Activated effector memory CD4-positive, alpha-beta T cell treated with anti-CD3 and anti-CD28 coated beads, Interleukin-2, amount 50 U/mL, for 16 hours (primary cell): ENCODE measurements at places on chromosomes 3 and 15.

GRCh38 chr3:9957214-9957613 is 5.0 kb upstream of the PRRT3 start:
- no peak for DNase-seq

GRCh38 chr3:174620855-174621472 is 238.2 kb upstream of the NAALADL2 start:
- DNase-seq = no peak

GRCh38 chr3:11247362-11247761 is 24.8 kb upstream of the ATG7 start:
- no peak for DNase-seq

DNA sequence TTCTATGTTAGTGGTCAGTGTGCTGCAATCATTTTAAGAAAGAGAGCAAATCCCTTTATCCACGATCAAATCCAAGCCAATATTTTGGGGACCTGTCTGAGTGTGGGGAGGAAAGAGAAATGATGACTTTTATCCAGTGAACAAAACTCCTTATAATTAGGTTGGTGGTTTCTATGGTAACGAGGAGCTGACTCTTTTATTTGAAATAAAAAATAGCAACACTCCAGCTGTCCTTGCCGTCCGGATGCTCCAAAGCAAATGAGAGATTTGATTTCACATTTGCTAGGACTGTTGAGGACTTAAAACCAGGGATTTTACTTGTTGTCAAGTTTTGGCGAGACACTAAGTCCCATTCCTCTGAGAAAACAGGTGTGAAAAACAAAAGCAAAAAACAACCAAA is 154.0 kb upstream of the PRICKLE2 start:
- DNase-seq = no peak

DNA sequence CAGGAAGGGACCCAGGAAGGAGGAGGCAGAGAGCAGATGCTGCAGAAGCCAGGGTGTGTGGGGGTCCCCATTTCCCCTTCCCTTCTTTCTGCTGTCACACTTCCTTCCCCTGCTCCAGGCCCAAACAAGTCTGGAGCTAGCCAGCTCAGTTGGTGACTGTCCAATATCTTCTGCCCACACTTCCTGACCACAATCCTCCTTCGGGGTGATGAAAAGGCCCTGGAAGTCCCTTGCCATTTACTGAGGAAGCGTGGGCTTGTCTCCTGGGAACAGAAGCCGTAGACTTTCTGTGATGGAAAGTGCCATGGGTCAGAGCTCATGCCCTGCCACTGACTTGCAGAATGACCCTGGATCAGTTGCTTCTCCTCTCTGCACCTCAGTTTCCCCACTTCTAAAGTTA is 39.0 kb downstream of the ANAPC13 start:
- DNase-seq = no peak

GRCh38 chr15:31222773-31223341 is 103.8 kb upstream of the KLF13 start:
- peak; percentile 48 for DNase-seq

- DNase-seq = no peak
These were observed 19.1 kb upstream of the XIRP1 start for GRCh38 chr3:39211332-39212130.

DNA sequence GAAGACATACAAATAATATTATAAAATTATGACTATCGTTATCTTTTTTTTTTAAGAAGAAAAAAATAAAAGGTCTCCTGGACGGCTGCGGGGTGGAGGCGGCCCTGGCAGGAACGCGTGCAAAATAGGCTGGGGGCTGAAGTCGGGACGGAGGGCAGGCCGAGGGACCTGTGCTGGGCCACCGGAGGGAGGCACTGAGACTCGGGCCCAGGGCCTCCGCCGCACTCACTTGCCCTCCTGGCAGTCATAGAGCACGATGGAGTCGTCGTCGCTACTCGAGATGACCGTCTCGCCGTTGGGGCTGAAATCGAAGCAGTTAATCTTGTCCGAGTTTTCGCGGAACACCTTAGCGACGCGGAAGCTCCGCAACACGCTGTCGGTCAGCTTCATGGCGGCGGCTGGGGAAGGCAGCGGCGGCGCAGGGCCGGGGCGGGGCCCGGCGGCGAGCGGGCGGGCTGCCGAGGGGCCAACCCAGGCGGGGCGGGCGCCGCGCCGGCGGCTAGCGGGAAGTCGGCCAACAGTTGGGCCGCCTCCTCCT is 408 bp downstream of the WDR82 start:
- peak; percentile 90 for DNase-seq

DNA sequence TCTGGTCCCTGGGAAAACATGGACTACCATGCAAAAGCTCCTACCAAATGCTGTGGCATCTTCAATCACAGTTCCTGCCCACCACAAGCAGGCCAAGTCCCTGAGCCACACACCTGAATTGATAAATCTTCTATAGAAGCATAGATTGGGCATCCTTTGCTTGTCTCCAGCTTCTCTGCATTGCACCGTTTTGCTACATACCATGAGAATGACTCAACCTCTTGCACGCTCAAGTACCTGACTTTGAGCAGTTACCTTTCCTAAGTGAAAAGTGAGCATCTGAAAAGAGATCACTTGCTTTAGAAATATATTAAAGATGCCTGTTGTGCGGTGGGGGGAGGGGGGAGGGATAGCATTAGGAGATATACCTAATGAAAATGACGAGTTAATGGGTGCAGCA is 31.3 kb downstream of the GATM start:
- no peak for DNase-seq

DNA sequence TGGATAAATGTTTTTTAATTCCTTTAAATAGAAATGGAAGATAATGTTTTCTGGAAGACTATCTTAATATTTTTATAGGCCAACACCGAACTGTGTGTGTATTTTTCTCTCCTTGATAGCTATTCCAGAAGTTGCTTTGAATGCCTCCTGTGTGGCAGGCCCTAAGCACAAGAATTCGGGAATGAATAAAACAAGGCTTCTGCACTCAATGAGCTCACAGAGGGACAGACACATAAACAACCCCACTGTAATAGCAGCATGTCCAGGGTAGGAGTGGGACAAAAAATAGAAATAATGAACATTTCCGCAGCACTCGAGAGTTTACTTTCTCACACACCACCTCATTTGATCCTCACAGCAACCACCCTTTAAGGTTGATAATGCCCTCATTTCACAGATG is 18.0 kb downstream of the SRGAP3 start:
- DNase-seq = no peak

GRCh38 chr15:63587527-63587926 is 9.7 kb upstream of the FBXL22 start:
- DNase-seq = no peak

DNA sequence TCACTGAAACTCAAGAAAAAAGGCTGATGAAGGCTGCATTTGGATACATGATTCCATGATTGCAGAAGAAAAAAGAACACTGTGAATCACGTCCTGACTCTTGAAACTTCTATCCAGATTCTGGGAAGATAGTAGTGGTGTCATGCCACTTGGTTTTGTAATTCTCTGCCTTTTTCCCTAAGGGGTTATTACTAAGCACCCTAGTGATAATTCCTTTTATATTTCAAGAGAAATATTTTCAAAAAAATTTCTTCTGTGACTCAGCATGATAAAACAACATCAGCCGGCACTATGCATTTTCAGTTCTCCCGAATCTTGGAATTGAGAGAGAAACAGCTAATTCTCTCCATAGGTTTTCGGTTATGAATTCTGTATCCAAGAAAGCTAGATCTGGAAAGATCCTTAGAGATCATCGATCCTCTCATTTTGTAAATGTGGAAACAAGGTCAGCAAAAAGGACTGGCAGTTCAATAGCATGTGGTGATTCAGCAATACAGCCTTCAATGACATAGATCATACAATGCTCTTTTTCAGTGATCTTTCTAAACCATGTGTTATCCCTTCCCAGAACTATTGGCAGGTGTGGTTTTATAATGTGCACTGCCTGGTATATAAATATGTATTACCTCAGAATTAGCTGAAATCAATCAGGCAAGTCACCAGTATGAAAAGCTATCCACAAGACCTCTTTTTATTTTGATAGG is 42.6 kb upstream of the TP63 start:
- DNase-seq = no peak

- DNase-seq = peak; percentile 95
These were observed 5.3 kb upstream of the TRA2B start for GRCh38 chr3:185942907-185943759.

DNA sequence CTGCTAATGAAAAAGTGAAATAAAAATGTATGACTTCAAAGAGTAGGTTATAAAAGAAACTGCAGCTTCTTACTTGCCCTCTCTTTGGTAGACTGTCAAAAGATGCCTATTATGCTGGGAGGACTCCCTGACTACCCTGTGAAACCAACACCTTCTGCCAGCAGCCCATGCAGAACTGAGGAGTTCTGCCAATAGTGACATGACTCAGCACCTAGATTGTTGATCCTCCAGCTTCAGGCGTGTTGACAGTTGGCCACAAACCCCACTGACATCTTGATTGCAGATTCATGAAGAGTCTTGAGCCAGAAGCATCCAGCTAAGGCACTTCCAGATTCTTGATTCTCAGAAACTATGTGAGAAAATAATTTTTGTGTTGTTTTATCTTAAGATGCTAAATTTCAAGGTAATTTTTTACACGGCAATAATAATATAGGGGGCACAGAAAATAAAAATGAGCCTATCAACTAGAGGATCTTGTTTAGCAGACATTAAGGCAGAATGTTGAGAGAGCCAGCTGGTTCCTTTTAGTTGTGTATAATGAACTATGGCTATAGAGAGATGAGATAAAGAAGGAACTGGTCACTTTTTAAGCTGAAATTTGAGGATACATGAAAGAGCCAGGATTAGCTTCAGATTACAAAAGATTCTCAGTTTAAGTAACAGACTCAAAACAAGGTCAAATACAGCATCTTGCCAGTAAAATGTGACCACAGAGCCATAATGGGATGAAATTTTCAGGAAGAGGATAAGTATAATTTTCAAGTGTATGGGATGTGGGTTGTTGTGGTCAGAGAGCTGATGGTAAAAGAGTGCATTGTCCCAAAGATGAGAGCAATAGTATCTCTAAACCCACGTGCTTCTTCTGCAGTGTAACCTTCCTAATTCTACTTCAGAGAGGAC is 588.7 kb upstream of the CBLB start:
- DNase-seq = no peak

- DNase-seq = no peak
These were observed 51.4 kb downstream of the SLC30A4 start for GRCh38 chr15:45471151-45471550.

DNA sequence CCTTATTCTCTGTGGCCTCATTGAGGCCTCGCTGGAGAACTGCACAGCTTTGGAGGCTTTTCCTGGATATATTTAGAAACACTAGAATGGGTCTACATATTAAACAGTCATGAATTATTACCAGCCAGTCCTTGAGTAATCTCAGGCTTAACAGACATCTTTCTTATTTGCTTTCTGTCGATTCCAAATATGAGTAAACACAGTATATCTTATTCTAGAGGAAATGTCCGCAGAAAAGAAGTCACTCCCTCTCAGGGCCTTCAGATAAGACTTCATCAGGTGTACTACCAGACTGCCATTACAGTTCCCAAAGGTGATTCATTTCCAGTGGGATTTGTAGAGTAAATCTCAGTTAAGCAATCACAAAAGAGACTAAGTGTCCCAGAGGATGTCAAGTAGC is 310.7 kb downstream of the RBMS3 start:
- DNase-seq = no peak

GRCh38 chr3:27723001-27723445 is 900 bp upstream of the EOMES start:
- no peak for DNase-seq

DNA sequence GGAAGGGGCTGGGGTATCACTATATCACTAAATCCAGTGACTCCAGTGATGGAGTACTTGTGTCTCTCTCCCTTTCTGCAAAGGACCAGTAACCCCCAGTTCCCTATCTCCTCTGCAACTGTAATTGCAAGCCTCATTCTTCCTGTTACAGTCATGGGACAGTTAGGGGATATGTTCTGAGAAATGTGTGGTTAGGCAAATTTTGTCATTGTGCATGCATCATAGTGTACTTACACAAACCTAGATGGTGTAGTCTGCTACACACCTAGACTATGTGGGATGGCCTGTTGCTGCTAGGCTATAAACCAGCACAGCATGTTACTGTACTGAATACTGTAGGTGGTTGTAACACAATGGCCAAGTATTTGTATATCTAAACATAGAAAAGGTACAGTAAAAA is 2.2 kb downstream of the VPS8 start:
- no peak for DNase-seq

- DNase-seq = no peak
These were observed 1.5 kb upstream of the GRIP2 start for GRCh38 chr3:14541646-14542045.
